AG04449 (cell line): ENCODE measurements at places on chromosomes 7 and 10.

DNA sequence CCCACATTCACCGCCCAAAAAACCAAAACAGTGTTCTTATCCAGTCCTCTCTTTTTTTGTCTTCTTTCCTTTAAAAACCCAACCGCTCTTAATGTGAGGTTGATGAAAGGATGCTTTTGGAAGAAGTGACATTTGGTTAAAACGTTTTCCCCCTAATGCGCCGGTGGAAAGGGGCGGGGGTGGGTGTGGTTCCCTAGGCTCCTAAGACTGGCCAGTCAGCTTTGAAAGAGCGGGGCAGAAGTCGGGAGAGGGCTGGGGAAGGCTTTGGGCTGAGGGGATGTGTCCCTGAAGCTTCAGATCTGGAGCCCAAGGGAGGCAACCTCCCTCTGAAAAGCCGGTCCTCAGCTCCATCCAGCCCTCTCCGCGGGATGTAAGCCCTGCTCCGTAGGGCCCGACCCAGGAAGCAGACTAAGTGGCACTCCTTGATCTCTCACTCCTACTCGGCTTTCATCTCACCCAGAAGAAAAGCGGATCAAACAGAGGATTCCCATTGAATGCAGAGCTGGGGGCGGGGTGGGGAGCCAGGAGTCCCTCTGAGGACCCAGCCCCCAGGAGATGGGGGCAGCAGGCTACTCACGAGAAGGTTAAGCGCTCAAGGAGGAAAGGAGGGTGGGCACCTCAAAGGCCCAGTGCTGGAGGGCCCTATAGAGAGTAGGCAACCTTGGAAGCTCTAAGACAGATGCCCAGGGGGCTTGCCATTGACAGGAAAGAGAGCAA, 2.4 kb upstream of the EVX1 start:
- no peak for DNase-seq

DNA sequence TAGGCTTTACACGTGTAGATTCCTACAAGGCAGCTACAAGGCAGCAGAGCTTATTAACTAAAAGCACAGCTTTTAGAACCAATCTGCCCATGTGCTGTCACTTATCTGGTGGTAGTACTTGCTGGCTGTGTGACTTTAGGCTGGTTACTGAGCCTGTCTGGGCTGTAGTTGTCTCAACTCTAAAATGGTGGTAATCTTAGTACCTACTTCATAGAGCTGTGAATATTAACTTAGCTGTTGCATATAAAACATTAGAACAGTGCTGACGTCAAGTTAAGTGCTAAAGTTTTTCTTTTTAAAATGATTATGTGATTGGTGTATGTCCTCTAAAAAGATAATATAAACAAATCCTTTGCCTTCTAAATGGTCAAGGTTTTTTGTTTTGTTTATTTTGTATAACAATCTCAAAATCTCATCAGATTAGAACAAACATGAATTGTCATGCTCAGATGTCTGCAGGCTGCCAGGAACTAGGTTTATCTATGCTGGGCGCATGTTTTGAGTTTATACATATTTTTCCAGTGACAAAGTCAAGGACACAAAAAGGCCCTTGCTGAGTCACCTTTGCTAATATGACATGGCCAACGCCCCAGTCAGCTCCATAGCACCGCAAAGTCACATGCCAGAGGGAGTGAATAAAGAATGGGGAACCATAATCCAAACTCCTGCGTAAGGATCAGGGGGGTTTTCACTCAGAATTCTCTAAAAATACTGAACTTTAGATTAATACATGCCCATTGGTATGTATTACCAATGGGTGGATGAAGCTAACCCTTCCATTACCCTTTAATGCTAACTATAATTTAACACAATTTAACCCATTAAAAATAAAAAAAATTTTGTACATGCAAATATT, 39.8 kb upstream of the ARL4A start:
- DNase-seq, result no peak

- no peak for DNase-seq
Measured at GRCh38 chr10:129963641-129964501, at the start of gene EBF3. TSS of gene EBF3 (minus strand) at chr10:129964274. CDS start at chr10:129963768, 506 bp downstream.

- DNase-seq, result no peak
Measured at GRCh38 chr7:157630301-157630853, 293.6 kb downstream of the DNAJB6 start.

DNA sequence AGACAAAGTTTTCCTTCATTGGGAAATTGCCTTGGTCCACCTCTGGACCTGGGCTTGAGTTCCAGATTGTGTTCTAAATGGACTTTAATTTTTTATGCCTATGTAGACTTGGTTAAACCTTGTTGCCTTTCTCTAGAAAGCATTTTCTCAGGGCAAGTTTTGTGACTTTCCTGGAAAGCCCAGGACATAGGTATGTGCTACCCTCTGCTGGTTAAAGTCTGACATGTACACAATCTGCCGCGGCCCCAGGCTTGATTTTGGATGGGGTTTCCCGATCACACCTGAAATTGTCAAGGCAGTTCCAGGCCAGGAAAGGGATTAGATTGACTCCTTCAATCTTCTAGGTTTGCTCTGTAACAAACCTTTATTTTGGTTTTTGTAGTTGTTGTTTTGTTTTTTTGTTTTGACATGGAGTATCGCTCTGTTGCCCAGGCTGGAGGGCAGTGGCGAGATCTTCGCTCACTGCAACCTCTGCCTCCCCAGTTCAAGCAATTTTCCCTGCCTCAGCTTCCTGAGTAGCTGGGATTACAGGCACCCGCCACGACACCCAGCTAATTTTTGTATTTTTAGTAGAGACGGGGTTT, 14.1 kb upstream of the AKR1B10 start:
- no peak for DNase-seq

DNA sequence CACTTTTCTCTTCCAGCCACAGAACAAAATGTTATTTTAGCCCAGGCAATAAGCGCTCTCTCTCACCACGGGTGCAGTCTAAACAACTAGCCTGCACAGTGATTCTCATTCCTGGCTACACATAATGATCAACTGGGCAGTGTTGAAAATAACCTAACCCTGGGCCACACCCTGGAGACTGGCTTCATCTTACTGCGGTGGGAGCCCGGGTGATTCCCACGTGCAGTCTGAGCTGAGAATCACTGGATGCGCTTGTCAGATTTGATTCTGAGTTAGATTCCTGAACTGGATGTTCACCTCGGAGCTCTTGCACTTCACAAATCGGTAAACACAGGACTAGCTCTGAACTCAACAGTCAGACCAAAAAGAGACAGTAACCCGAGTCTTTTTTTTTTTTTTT, 14.9 kb downstream of the ZC3HAV1 start:
- DNase-seq, result no peak

GRCh38 chr10:4770801-4771553, 55.0 kb upstream of the AKR1E2 start:
- peak; percentile 75 for DNase-seq

DNA sequence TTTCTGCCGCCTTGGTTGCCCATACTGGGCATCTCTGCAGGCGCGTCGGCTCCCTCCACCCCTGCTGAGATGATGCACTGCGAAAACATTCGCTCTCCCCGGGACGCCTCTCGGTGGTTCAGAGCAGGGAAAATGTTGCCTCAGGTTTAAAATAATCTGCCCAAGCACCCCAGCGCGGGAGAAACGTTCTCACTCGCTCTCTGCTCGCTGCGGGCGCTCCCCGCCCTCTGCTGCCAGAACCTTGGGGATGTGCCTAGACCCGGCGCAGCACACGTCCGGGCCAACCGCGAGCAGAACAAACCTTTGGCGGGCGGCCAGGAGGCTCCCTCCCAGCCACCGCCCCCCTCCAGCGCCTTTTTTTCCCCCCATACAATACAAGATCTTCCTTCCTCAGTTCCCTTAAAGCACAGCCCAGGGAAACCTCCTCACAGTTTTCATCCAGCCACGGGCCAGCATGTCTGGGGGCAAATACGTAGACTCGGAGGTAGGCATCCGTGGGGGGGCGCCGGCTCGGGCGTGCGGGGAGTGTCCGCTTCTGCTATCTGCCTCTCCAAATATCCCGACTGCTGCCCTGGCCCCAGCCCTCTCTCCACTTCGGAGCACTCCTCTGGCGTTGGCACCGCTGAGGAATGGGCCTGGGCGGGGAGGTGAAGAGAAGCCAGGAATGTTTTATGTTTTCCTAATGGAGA, at the start of gene CAV1:
Gene CAV1 (plus strand): TSS at position 428 of the 689 bp plus-strand sequence. CDS start 27 bp downstream, at position 455.
- peak; percentile 80 for DNase-seq

- DNase-seq, result no peak
Measured at GRCh38 chr7:34208878-34209621, 303.7 kb downstream of the BMPER start.

DNA sequence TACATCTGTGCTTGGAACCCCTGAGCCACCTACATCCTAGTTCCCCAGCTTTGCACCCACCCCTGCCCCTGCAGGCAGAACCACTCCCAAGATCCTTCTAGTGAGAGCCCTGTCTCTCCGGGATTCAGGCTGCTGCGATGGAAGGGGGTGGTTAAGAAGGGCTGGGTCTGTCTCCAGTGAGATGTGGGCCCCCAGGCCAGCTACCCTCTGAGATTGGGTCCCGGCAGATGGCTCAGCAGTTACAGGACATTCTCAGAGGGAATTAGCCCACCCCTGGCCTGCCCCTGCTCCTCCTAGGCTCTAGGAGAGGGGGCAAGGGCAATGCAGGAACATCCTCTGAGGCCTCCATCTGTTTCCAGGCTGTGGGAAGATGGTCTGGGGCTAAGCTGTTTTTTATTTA, 27.7 kb downstream of the SLC29A3 start:
- DNase-seq, result no peak

- DNase-seq, result no peak
Measured at GRCh38 chr10:71297343-71297742, 21.7 kb upstream of the SLC29A3 start.

DNA sequence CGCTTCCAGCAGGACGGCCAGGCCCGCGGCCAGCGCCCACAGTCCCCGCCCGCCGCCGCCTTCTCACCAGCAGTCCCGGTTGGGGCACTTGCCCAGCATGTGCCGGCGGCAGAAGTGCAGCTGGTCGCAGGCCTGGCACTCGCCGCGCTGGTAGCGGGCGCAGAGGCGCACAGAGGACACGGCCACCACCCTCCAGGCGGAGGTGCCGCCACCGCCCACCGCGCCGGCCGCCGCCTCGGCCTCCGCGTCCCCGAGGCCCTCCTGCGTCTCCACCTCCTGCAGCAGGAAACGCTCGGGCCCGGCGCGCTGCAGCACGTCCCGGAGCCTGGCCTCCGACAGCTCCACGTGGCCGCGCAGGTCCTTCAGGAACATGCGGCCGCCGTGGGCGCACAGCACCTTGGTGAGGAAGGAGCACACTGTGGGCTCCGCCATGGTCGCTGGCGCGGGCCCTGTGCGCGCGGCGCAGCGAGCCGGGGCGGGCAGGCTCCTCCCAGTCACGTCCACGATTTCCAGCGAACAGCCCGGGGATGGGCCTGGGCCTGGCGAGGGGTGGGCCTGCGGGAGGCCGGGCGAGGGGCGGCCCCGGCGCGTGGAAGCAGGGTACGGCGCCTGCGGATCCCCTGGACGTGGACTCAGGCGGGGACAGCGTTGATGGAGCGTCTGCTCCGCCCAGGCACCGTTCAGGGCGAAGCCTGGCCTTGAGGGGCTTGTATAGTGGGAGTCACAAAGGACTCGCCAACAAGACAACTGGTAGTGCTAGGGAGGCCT, at the start of gene ZC3HAV1L:
Gene ZC3HAV1L (minus strand): TSS at position 457 of the 768 bp plus-strand sequence. CDS start 25 bp downstream, at position 432.
- DNase-seq, result no peak

- DNase-seq, result no peak
Measured at GRCh38 chr10:101087965-101088364, 26.2 kb downstream of the KAZALD1 start.

DNA sequence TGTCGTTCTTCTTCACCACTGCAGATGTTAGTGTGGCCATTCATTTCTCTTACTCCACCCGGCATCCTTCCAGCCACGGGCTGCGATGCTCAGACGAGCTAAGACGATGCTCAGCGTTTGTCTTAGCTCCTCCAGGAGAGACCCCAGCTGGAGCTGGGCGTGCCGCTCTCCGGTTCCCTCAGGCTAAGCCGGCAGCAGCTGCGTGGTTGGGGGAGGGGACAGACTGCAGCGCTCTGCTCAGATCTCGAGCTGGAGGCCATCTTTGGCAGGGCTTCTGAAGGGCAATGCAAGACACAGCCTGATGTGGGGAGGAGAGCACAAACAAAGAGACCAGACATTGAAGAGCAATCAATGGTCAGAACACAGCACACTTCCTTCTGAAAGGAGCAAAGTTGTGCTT, 4.8 kb downstream of the INA start:
- DNase-seq, result no peak

GRCh38 chr7:159030490-159031134, 114.1 kb downstream of the VIPR2 start:
- DNase-seq, result no peak

GRCh38 chr7:75815418-75816064, 1.9 kb upstream of the CCL24 start:
- no peak for DNase-seq

DNA sequence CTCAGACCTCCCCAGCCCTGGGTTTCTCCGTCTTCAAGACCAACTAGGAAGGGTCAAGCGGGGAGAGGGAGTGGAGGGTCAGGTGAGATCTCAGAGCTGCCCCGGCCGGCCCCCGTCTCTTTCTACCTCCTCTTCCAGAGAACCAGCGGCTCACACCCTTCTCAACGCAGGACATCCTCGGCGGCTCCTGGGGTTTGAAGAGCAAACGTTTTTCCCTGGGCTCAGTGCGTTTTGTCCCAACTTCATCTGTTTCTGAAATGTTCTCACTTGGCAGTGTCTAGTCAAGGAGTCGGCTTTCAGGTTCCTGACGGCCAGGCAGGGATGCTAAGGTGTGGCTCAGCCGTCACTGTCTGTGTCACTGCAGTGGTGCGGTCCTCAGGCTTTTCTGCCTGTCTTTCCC, 416.4 kb upstream of the FOXK1 start:
- no peak for DNase-seq

GRCh38 chr7:149385195-149385950, 75.5 kb downstream of the ZNF777 start:
- no peak for DNase-seq

DNA sequence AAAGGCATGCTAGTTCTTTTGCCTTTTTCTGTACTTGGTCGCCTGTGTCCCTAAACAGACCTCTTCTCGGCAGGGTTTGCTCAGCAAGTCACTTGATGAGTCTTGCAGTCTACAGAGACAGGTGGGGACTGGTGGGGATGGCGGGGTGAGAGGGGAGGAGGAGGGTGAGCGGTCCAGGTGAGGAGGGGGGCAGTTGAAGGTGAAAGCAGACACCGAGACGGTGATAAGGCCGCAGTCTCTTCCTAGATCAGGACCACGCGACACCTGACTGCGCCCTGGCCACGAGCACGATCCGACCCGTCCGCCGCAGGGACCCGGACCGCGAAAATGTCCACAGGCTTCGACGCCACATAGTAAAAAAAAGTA, 566 bp downstream of the ASNS start:
- no peak for DNase-seq

DNA sequence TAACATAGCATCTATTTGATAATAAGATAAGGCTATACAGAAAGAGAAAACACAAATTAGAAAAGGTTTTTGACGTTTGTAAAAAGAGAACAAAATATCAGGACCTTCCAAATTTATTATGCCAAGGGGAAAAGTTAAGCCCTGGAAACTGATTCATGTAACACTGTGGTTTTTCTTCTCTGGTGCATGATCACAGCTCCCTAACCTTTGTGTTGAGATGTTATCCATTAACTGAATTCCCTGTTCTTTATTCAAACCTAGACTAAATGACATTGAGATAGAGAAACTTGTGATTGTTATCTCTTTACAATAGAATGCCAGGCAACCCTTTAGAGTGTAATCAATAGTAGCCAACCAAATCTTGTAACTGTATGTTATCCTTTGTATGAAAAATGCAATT, 141.5 kb upstream of the NRG3 start:
- no peak for DNase-seq

- DNase-seq, result no peak
Measured at GRCh38 chr10:66837990-66838389, 87.8 kb upstream of the LRRTM3 start.
